CD4-positive, CD25-positive, alpha-beta regulatory T cell (primary cell): ENCODE measurements at places on chromosomes 7 and 10. TPM values are rescaled to one million over a fixed set of nuclear protein-coding genes. Genes with fewer than 3 reads are reported as not detected.
A peak's percentile ranks its signal among the peaks of the same experiment; 100 is the strongest.

The DNAJC2 gene
- 63.1 TPM for total RNA-seq

GRCh38 chr10:16520900-16521299, 779 bp downstream of the C1QL3 start:
- peak; percentile 15 for DNase-seq
- H3K27me3 ChIP-seq = peaks cover 20% of the 10 kb centered on the region
- H3K27ac ChIP-seq = no peak overlapping the region
- H3K36me3 ChIP-seq = no peaks in the 10 kb centered on the region

GRCh38 chr7:47586925-47587324, 5.0 kb upstream of the TNS3 start:
- no peaks in the 10 kb centered on the region for H3K4me1 ChIP-seq
- peaks cover 5% of the 10 kb centered on the region for H3K27me3 ChIP-seq
- H3K27ac ChIP-seq = no peak overlapping the region

GRCh38 chr10:97574374-97575126, 2.0 kb downstream of the ANKRD2 start:
- H3K4me1 ChIP-seq = no peaks in the 10 kb centered on the region
- no peaks in the 10 kb centered on the region for H3K27me3 ChIP-seq
- no peak for DNase-seq
- no peak overlapping the region for H3K27ac ChIP-seq
- H3K36me3 ChIP-seq = no peaks in the 10 kb centered on the region

DNA sequence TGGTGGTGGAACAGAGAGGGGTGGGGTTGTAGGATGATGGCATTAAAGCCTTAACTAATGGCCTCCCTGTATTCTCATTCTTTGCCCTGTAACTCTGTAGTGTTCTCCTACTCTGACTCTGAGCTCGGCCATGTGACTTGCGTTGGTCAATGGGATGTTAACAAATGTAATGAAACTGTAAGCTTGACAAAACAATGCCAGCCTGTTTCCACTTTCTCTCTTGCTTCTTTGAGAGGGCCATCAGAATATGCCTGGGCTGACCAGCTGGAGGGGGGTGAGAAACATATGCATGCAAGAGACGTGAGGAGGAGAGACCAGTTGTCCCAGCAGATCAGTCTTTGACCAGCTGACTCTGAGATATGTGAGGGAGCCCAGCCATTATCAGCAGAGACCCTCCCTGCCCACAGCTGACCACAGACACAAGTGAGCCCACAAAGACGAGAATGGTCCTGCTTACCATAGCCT, 100.6 kb downstream of the ICA1 start:
- H3K36me3 ChIP-seq = no peaks in the 10 kb centered on the region
- no peaks in the 10 kb centered on the region for H3K27me3 ChIP-seq
- no peaks in the 10 kb centered on the region for H3K4me1 ChIP-seq
- no peak overlapping the region for H3K27ac ChIP-seq

The AP3M1 gene
- total RNA-seq = 24.3 TPM

DNA sequence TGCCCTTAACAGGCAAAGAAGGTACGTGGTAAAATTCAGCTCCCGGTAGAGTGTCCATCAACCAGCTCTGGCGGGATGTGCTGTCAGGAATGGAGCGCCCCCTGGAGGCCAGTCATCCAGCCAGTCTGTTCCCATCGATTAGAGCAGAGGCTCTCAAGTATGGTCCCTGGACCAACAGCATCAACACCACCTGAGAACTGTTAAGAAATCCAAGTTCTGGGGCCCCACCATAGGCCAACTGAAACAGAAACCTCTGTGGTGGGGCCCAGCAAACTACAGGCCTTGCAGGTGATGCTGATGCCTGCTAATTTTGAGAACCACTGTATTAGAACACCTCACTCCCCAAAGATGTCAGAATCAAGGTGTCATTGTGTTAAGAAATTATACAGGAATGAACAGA, 109.2 kb downstream of the DPY19L1 start:
- H3K36me3 ChIP-seq = no peaks in the 10 kb centered on the region
- H3K4me3 ChIP-seq = no peak overlapping the region
- no peaks in the 10 kb centered on the region for H3K4me1 ChIP-seq

DNA sequence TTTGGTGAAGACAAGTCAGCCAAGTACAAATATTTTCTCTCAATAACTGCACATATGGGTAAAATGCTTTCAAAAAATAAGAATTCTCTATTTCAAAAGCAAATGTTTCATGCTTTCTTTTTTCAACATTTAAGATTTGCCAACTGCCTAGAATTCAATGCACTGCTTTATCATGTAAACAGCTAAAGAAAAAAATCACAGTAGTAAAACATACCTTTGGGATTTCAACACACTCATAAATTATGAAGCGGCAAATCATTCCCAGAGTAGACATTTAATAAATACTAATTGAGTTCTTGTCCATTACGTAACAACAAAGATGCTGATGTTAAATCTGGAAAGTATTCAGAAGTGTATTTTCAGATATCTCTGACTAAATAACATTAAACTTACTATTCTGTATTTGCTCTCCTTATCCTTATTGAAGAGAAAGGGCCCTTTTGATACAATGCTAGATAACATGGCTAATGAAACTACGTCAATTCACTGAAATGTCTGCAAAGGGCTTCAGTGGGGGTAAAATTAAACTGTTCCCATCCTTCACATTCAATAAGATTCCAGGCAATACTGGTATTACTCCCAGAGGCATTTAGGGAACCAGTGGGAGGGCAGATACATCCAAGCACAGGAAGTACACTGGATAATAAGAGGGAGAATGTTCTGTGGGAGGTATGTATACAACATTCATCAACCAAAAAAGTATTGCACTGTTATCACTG, 13.9 kb downstream of the NAPEPLD start:
- no peaks in the 10 kb centered on the region for H3K4me1 ChIP-seq
- H3K27me3 ChIP-seq = no peaks in the 10 kb centered on the region
- DNase-seq = no peak

GRCh38 chr10:124955868-124956267, 13.9 kb downstream of the ZRANB1 start:
- H3K36me3 ChIP-seq = peaks cover 3% of the 10 kb centered on the region
- no peak for DNase-seq
- H3K27me3 ChIP-seq = no peaks in the 10 kb centered on the region
- no peak overlapping the region for H3K4me3 ChIP-seq

The NUDT1 gene
- total RNA-seq = 17.5 TPM
